Stimulated activated CD8-positive, alpha-beta memory T cell treated with anti-CD3 and anti-CD28 coated beads, Interleukin-2, amount 100 ng/mL, for 1 hour (primary cell): ENCODE measurements at places on chromosomes 2 and 18.

GRCh38 chr2:12287220-12287751, 429.4 kb upstream of the TRIB2 start:
- DNase-seq: no peak

DNA sequence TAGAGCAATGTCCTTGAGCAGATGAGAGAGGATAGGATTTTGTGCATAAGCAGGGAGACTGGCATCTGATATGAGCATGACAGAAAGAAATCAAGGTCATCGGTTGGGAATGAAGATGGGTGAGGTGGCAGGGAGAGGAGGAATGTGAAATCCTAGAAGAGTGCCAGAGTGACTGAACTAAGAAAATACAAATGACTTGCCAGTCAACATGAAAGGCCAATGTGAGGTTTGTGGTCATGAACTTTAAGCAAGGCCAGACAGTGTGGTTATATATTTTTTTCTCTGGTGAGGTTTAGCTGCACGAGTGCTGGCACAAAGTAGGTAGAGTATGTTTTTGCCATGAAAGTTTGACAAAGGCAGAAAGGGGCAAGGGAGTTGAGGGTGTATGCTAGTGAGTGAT, 21.2 kb downstream of the QPCT start:
- no peak for DNase-seq

- no peak for DNase-seq
Measured at GRCh38 chr2:167198009-167198408, 309.7 kb downstream of the XIRP2 start.

GRCh38 chr2:9336576-9337314, 86.6 kb downstream of the ITGB1BP1 start:
- no peak for DNase-seq

DNA sequence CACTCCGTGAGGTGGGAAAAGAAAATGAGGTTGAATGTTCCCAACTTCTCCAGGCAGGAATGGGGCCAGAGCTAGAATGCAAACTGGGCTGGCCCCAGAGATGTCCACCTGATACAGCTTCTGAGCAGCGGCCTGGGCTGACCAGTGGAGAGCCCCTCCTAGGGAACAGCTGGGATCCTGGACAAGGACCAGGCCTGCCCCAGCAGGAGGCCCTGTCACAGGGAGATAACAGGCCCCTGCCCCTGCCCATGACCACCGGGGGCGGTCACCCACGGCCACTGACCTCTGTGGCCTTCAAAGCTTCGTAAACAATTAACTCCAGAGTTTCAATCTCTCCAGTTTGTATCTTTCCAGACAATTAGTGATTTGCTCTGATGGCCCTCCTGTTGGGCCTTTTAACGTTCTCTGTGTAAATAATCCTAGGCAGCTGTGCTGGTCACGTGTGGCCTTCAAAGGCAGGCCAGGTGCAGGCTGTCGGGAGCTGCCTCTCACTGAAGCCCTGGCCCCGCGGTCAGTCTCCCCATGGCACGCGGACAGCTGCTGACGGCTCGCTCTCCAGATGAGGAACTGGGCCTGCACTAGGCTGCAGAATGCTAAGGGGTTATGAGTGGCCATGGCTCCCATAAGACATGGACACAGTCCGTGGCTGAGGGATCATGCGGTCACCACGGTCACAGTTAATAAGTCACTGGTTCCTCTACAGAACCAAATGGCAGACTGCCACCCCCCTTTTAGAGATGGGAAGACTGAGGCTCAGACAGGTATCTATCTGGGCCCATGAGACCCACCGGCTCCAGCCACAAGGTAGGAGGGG, 9.2 kb downstream of the HS6ST1 start:
- DNase-seq: no peak

DNA sequence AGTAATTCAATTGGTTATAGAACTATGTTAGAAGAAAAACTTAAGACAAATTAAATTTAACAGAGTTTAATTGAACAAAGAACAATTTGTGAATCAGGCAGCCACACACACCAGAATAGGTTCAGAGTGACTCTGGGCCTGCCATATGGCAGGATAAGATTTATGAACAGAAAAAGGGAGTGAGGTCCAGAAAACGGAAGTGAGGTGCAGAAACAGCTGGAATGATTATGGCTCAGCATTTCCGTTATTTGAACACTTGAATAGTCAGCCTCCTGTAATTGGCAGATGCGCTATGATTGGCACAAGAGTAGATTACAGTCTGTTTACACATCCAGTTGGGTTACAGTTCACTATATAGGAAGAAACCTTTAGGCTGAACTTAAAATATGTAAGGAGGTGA, 99.0 kb downstream of the MBD2 start:
- no peak for DNase-seq

DNA sequence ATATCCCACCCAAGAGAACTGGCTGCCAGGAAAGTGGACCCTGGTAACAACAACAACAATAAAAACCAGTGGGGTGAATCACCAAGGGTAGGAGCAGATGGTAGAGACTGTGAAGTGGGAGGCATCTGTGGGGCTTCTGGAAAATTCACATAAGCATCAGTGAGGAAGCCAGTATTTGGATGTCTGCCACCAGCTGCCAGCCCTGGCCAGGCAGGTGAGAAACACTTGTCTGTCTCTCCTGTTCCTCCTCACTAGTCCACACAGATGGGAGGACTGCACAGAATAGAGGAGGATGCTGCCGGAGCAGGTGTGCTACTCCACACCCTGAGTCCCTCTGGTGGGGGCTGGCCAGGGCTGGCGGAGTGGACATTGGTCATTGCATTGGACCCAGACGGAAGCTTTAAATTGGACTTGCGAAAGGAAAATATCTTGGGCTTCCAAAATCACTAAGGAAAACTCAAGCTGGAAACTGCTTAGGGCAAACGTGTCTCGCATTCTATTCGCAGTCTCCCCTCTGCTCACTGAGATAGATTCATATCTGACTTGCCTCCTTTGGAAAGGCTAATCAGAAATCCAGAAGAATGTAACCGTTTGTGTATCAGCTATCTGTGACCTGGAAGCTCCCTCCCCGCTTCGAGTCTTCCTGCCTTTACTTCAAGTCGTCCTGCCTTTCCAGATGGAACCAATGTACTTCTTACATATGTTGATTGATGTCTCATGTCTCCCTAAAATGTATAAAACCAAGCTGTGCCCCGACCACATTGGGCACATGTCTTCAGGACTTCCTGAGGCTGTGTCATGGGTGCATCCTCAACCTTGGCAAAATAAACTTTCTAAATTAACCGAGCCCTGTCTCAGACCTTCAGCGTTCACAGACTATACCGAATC, 69.1 kb downstream of the NAB1 start:
- DNase-seq: no peak
